ENCODE measurements at places on chromosomes 16 and 17. TPM values are rescaled to one million over a fixed set of nuclear protein-coding genes. Genes with fewer than 3 reads are reported as not detected.
A peak's percentile ranks its signal among the peaks of the same experiment; 100 is the strongest.

The ADAD2 gene
- total RNA-seq: not detected

The KRTAP16-1 gene
- total RNA-seq: not detected

The CCDC78 gene
- total RNA-seq: 22.9 TPM

The TIMM22 gene
- total RNA-seq: 14.0 TPM

The WNK4 gene
- total RNA-seq: 4.5 TPM

The RNF112 gene
- total RNA-seq: 0.98 TPM

The COG8 gene
- total RNA-seq: 50.3 TPM

The CCDC200 gene
- total RNA-seq: not detected

The CMTM1 gene
- 5.2 TPM for total RNA-seq

The CTRB1 gene
- total RNA-seq: 5.6 TPM

The QPRT gene
- total RNA-seq: 0.52 TPM

The CCT6B gene
- 1.1 TPM for total RNA-seq

The TBC1D3E gene
- not detected for total RNA-seq

The SEZ6L2 gene
- total RNA-seq: 49.3 TPM

The KCNG4 gene
- total RNA-seq: not detected

GRCh38 chr17:36185416-36185815 lies 9.0 kb upstream of the TBC1D3B start:
- DNase-seq: no peak

DNA sequence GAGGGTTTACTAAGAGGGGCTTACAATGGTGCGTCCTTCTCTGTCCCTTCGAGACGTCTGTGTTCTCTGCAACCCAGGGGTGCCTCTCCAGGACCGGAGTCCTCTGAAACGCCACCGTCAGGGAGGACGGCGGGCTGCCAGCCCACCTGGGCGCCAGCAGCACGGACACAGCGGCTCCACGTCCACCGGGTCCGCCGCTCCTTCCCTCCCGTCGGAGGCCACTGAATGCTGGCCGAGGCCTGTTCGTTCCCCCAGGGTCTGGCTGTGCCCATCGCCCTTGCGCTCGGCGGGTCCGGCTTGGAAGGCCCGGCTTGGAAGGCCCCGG lies 403 bp downstream of the TEPSIN start:
- no peak for DNase-seq

- no peak for DNase-seq
Measured at GRCh38 chr17:2090210-2090641, 35.3 kb downstream of the HIC1 start.

DNA sequence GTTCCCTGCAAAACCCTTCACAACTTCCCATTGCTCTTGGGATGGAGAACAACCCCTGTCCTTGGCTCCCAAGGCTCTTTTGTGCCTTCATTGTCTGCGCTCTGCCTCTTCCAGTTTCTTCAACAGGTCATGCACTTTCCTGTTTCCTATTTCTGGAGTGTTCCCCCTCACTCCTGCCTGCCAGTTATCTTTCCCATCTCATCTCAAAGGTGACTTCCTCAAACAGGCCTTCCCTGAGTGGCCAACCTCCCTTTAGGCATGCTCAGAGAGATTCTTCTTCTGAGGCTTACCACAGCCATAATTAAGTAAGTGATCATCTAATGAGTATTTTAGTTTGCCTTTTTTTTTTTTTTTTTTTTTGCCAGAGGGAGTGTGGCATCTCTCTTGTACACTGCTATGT lies 2.9 kb upstream of the CYLD start:
- DNase-seq: no peak

DNA sequence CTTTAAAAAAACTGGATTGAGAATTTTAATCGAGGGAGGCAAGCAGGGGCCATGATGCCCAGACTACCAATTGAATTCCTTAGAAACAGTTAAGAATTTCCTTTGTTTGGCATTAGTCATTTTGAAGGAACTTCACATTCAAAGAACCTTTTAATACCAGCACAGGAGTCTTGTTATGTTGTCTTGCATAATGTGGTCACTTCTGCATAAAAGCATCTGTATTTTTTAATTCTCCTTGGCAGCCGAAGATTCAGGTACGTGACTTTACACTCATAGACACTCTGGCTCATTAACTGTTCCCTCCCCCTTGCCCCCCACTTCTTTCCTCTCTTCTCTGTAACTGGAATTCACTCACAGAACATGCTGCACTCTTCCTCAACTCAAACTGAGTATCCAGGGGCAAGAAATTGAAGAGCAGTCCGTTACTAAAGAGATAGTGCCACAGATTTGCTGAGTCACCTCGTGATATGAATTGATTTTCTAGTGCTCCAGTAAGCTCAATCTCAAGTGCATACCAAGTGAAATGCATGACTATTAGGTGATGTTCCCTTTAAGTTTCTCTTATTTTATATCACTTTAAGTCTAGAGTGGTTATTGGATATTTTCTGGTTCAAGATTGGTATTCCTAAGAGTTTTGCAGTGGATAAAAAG lies 572.2 kb upstream of the SOX9 start:
- DNase-seq: no peak

DNA sequence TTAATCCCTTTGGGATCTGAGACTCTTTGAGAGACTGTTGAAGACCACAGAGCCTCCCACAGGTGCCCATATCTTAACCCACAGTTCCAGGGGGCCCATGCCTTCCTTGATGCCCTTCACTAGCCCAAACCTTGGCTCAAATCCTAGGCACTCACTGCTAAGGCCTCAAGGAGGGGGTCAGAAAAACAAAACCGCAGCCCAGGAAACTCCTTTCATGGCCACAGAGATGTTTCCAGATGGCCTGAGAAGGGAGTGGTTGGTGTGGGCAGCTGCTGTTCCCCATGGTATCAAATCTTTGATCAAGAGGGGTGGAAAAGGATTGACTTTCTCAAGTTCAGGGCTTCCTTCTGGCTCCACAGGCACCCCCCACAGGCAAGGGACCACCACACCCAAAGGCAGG lies 44.7 kb downstream of the CDH1 start:
- DNase-seq: no peak

GRCh38 chr16:82628711-82629110 lies 1.9 kb downstream of the CDH13 start:
- no peak for DNase-seq

- DNase-seq: no peak
Measured at GRCh38 chr16:63323722-63324705, 1287.8 kb upstream of the CDH8 start.

- DNase-seq: no peak
Measured at GRCh38 chr17:42613699-42614295, 4.3 kb downstream of the TUBG1 start.

- peak; percentile 22 for DNase-seq
Measured at GRCh38 chr17:37710344-37710886, 34.4 kb downstream of the HNF1B start.

GRCh38 chr16:66446737-66447136 lies 19.6 kb downstream of the BEAN1 start:
- no peak for DNase-seq

DNA sequence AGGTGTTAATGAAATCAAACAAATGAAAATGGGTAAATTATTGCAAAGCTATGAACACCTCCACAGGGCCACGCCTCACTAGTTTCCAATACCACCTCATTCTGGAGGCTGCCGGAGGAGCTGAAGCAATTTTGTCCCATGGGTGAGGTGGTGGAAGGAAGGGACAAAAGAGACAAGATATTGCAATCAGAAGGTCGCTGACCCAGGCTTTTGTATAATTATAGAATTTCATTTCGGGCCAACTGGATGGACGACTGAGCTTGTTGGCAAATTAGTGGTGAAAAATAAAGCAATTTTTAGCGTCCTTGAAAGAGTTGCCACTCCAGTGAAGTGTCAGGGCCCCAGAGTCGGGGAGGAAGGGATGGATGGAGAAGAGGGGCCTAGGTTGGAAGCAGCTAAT lies 147.9 kb downstream of the CYLD start:
- no peak for DNase-seq

DNA sequence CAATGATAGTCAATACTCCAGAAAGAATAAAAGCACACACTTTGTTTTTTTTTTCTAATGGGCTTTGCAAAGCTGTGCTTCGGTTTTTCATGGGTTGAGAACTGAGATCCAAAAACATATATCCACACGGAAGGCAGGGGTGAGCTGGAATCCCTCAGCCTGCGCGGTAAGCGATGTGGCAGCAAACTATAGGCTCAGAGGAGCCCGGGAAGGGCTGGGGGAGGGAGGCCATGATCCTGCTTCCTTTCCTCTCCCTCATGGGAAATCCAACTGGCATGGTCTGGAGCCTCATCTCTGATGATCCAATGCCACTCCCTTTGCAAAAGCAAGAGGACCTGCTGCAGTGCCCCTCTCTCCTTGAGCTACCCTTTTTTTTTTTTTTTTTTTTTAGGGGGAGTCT lies 8.2 kb downstream of the RBFOX3 start:
- no peak for DNase-seq

DNA sequence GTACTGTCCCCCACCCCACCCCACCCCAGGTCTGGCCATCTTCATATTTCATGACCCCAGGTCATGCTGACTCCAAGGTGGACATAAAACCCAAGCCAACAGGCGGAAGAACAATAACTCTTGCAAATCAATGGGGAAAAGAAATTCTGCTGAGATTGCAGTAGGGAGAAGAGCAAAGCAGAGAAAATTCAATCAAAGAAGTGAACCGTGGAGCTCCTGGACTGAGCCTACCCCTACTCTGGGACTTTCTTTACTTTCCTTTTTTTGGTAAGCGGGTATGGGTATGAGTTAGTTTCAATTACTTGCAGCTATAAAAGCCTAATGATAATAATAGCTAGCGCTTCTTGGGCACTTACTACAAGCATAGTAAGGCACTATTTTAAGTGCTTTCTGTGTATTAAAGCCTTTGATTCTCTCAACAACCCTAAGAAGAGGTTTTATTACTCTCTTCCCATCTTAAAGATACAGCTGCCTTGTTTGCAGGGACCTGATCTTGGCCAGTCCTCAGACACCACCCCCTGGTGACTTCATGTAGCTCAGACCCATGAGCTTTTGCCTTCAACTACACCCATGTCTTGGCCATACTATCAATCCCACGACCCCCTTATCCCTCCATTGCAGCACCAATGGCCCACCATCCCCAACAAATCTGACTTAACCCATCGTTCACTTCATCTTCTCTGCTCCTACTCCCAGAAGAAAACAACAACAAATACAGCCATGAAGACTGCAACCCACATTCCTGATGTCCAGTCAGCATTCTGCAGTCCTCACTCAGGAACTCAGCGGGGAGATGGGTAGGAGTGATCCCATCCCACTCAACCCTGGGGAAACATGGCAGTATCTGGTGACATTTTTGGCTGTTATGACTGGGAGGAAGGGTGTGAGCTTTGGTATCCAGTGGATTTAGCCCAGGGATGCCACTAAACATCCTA lies 4.4 kb downstream of the GGA2 start:
- DNase-seq: no peak

- DNase-seq: no peak
Measured at GRCh38 chr17:37082311-37082860, 133.6 kb downstream of the AATF start.

DNA sequence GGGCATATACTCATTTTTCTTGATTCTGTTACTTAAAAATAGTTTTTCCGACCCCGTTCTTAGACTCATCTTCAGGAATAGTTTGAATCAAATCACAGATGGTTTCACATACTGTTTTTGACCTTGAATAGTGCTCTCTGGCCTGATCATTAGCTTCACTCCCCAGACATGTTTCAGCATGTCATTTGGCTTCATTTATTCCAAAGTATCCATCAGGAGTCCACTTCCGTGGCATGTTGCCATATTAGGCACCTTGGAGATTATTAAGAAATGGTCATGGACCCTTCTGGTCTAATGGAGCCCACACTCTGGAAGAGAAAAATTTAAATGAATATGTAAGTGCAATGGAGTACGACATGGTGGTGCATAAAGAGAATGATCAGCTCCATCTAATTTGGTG lies 222.3 kb downstream of the FTO start:
- no peak for DNase-seq

GRCh38 chr16:3050487-3050886 lies 4.1 kb downstream of the MMP25 start:
- DNase-seq: no peak
